ENCODE measurements at places on chromosomes 6 and 20.

DNA sequence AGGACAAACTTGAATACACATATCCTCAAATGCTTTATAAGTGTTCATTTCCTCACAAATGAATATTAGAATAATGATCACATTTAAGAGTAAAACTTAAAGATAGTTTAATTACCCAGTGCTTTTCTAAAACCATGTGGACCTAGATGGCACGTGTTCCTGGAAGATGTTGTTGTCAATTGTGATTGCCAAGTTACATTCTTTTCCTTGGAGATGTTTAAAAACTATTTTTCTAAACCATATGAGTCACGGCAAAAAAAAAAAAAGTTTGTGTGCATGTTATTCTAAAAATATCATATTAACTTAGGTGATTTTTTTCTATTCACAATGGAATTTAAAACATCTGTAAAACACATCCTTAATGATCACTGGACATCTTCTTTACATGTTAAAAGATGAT is 51.1 kb downstream of the RCAN2 start:
- no peak for DNase-seq

- DNase-seq = no peak
These were observed 23.4 kb downstream of the CAP2 start for GRCh38 chr6:17416806-17417205.

- no peak for DNase-seq
These were observed 90.5 kb downstream of the GPX5 start for GRCh38 chr6:28615955-28616747.

GRCh38 chr6:146361128-146361924 is 182.3 kb upstream of the RAB32 start:
- DNase-seq = no peak

DNA sequence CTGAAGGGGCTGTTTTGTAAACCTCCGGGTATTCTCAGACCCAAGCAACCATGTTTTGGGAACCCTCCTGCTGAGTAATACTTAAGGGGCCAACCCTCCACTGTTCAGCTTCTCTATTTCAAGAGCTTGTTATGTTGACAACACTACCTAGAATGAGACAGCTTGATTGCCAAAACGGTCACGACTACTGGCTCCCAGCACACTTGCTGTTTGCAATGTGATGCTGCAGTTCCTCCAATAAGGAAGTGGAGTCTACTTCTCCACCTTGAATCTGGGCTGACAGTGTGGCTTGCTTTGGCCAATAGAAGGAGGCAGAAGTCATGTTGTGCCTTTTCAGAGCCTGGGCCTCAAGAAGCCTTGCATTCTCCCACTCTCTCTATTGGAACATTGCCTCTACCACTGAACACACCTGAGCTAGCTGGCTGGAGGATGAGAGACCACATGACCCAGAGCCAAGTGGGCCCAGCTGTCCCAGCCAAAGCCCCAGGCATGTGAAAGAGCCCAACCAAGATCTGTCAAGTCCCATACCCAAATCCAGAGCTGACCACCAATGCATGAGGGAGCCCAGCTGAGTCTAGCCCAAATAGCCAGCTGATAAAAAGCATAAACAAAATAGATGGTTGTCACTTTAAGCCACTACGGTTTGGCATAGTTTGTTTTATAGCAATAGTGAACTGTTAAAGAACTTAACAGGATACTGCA is 108.0 kb downstream of the PRND start:
- no peak for DNase-seq

DNA sequence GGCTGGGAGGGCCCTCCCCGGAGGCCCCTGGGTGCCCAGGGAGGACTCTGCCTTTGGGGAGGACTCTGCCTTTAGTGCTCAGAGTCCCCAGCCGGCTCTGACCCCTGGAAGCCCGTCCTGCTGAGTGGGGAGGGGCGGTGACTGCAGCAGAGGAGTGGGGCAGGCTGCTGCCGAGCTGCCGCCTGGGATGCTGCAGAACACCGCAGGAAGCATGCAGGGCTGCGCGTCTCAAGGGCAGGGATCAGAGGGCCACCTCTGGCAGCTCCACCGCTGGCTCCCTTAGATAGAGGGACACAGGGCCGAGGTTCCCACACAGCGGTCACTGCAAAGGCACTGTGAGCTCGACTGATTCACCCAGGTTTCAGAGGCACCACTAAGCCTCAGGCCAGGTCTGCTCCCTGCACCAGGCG is 82.2 kb upstream of the GATA5 start:
- no peak for DNase-seq
